ENCODE measurements at places on chromosomes 1 and 21.

DNA sequence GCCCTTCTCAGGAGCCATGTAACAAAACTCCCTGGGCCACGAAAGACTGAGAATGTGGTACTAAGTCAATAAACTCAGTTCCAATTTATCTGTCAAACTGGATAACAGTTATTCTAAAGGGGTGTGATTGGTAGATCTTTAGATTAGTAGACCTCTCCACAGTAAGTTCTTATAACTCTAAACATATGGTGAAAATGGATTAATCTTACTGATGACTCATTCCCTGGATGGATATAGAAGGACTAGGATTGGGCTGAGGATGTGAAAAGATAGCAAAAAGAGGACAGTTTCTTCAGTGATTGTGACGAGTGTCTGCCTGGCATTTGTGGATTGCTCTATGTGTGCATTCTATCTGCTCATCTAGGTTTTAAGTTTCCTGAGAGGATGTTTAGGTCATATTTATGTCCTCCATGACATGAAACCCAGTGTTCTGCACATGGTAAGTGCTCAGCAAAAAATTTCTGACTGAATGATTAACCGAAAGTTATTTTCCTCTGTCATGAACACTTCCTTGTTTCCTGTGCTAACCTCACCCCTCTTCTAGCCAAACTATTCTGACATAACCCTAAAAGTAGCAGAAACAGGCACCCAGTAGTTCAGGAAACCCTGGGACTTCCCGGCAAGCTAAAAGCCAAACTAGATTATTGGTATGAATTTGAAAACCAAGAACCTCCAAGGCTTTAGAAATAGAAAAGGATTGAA is 397.5 kb upstream of the PLXNA2 start:
- no peak for DNase-seq

DNA sequence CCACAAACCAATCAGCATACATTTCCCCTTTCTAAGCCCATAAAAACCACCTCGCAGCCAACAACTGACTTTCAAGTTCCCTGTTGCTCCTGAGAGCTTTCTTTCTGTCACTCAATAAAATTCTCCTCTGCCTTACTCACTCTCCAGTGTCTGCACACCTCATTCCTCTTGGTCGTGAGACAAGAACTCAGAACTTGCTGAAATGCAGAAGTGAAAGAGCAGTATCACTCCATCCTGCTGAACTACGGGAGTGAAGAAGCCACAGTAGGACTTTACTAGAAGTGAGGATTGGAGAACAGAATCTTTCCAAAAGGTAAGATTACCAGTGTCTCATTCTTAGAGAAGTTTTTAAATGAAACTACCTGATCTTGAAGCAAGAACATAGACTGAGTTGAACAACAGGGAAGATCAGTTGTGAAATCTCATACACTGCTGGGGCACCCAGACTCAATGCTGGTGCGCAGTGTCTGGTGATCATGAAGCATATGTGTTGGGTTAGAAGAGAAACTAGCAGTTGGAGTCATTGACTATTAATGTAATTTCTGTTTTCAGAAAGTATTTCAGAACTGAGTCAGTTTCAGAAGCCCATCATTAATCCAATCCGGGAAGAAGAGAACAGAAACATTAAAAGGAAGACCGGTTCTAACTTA is 726.9 kb upstream of the TMPRSS15 start:
- DNase-seq = no peak

DNA sequence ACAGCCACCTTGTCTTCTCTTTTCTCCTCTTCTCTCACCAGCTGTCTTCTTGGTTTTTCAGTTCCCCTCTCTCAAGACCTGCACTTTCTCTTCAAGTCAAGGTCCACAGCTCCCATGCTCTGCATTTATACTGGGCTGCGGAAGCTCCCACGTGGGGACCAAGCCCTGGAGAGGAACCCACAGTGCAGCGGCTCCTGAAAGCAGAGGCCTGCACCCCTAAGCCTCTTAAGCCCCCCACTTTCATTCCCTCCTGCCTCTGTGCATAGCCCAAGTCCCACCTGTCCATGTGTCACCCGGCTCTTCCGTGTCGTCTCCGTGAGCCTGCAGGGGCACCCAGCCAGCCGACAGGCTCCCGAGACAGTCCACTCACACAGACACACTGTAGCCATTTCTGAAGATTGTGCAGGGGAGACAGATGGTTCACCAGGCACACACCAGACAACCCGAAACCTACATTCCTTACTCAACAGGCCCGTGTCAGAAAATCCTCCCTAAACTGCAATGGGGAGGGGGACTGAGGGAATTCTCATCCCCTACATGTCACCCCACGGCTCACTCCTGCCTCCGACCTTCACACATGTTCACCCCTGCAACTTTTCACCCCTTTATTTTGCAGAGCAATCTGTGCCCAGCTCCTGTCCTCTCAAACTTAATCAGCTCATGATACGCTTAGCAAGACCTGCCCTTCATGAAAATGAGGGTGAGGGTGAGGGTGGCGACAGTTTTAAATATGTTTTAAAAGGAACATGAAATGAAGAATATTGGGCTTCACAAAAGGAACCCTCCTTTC is 6.3 kb downstream of the MX2 start:
- DNase-seq = no peak

- DNase-seq = no peak
Observed at GRCh38 chr1:107175102-107175909, 34.5 kb downstream of the NTNG1 start.

DNA sequence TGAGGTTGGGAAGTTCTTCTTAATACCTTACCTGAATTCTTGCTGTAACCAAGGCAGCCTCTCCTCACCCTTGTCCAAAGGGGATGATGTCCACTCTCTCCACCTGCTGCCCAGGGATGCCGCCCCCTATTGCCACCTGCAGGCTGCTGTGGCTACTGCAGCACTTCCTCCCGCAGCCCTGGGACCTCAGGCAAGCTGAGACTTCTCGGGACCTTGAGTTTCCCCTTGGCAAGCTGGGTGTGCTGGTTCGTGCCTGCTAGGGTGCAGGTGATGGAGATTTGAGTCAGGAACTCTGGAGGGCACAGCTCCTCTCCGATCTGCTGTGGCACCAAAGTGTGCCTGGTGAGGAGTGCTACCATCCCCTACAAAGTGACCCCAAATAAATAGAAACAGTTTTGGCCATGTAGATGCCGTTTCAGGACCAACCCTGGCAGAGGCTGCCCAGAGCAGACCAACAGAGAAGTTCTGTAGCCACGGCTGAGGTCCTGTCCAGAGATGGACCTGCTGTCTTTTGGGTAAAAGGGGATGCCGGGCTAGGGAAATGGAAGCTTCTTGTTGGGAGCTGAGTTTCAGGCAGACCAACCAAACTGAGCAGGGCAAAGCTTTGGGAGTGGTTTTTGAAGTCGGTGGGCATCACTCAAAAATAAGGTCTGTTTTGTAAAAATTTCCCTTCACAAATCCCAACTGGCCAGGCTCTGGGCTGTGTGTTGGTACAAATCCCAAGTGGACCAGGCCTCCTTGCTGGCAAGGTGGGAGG is 31.7 kb downstream of the RUNX3 start:
- peak; percentile 32 for DNase-seq

- no peak for DNase-seq
Observed at GRCh38 chr1:1171161-1171545, 2.5 kb upstream of the TTLL10 start.

GRCh38 chr1:79310609-79311008 is 304.1 kb upstream of the ADGRL4 start:
- DNase-seq = no peak

DNA sequence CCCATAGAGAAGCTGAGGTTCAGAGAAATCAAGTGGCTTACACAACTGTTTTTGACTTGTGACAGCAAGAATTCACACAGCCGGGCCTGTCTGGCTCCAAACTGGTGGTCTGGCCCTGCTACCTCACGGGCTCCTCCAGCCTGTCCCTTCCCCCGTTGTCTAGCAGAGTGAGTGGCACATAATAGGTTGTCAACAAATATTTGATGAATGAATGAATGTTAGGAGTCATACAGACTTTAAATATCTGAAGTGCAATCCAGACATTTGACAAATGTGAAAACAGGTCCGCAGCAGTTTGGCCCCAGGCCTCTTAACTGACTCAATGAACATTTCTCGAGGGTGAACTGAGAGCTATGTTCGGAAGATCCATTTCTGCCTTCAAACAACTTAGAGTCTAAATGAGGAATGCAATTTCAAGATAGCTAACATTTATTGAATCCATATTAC is 1.1 kb upstream of the RHOC start:
- DNase-seq = no peak

DNA sequence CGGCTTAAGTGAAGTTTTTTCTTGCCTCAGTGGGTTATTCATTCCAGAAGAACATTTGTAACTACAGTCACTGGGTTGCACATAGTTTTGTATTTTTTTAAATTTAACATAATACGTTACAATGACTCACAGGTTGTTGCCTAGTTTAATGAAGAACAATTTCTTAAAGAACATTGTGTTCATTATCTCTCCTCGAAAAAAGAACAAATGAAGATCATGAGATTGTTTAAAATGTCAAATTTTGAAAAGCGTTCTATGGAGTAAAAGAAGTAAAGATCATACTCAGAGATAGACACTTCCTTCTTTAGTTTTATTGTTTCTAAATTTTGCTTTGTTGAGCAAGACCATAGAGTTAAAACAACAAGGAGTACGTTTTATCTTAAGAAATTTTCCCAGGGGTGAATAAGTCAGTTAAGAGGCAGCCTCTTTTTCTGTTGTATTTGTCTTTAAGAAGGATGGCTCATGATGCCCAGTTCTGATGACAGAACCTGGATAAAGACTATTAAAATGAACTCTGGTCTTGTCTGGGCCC is 10.5 kb upstream of the SLAMF1 start:
- no peak for DNase-seq

DNA sequence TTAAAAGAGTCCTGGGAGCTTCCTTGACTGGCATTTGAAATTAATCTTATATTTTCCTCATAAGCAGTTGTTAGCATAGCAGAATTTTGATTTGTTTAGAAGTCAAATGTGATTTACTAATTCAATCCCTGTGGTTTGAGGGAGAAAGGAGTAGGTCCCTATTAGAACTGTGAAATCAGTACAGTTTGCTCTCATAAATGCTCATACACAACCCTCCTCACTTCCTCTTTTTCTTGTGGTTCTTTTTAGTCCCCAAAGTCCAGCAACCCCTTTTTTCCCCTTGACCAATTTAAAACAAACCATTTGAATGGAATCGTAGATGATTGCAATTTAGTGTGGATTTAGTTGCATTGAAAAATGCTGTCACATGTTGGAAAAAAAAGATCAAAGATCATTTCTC is 9.2 kb upstream of the IFI44 start:
- no peak for DNase-seq

DNA sequence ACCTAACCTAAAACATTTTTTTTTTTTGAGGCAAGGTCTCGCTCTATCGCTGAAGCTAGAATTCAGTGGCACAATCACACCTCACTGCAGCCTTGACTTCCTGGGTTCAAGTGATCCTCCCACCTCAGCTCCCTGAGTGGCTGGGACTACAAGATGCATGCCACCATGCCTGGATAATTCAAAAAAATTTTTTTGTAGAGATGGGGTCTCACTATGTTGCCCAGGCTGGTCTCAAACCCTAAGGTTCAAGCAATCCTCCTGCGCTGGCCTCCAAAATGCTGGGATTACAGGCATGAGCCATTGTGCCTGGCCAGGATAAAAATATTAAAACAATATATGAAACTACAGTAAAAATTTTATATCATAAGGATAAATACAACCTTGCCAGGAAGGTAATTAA is 4.9 kb downstream of the LIX1L start:
- DNase-seq = no peak

DNA sequence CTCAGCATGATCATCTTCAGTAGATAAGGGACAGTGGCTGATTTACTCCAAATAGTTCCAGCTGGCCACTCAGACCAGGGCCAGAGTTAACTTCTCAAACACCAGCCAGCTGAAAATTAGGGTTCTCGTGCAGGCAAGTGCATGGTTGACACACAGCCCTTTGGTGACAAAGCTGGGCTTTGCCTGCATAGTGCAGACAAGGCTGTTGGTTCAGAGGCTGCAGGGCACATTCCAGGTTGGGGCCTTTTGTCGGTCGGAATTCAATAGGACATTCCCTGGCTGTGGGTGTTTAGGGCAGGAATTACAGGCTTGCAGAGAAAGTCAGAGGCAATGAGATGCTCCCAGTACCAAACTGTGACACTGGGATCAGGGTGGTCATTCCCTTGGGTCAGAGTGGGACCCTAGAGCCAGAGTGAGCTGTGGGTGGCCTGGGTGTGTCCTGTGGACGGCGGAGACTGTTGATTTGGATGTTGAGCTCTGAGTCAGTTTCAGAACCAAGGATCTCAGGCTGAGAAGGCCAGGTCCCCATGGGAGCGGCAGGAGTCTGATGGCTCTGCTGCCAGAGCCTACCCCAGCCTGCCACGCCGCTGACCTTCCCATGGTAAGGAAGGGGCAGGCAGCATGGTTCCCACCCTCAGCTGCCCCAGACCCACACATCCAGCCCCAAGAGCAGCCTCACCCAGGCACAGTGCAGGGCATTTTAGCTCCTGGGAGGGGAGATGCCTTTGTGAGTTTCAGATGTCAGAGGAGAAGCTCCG is 56.2 kb downstream of the STUM start:
- DNase-seq = no peak

DNA sequence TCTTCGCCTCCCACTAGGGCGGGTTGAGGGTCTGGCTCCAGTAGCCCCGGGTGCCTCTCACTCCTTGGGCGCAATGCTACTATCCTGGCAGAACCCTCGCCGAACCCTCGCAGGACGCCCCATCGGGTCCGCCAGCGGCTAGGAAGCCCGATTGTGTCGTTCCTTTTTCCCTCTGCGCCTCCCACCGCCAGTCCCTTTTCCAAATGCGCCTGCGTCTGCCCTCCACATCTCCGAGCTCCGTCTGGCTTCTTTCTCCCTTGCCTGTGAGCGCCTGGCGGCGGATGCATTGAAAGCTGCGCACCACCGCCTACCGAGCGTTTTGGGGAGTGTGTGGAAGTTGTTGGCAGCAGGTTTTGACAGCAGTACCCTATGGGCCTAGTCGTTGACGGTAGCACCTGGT is 1.0 kb upstream of the DIRAS3 start:
- no peak for DNase-seq

DNA sequence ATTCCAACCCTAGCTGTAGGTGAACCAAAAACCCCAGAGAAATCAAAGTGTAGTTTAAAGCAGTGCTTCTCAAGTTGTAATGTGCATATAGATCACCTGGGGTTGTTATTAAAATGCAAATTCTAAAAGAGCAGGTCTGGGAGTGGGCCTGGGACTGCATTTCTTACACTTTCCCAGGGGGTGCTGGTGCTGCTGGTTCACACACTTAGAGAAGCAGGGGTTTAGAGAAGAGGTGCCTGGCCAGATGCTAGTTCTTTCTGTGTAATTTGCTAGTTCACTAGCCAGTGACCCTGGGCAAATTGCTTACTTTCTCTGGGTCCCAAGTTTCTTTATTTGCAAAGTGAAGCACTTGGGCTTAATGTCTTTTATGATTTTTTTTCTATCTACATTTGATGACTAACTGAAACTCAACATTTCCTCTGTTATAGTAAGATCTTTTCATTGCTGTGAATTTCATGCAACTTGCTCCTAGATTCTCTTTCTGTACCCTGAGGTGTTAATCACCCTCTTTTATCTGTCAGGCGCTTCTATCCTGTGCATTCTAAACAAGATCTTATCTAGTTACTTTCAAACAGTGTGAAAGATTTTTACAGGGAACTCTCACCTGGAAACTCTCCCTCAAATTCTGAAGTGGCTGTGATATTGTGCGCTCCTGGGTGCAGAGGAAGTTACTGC is 141.9 kb upstream of the UBE2U start:
- DNase-seq = no peak

- DNase-seq = no peak
Observed at GRCh38 chr1:43858324-43858723, 75.3 kb upstream of the ARTN start.

Data from CD4-positive, alpha-beta T cell treated with Interleukin-6 at 100 ng/mL for 8 hours (primary cell).